Left forelimb (tissue), 1 donor: ENCODE measurements at places on chromosomes 1 and 21.

- DNase-seq: no peak
Measured at GRCh38 chr21:38438462-38438893, 59.8 kb downstream of the ERG start.

- DNase-seq: no peak
Measured at GRCh38 chr1:62903982-62904855, 120.3 kb downstream of the ATG4C start.

DNA sequence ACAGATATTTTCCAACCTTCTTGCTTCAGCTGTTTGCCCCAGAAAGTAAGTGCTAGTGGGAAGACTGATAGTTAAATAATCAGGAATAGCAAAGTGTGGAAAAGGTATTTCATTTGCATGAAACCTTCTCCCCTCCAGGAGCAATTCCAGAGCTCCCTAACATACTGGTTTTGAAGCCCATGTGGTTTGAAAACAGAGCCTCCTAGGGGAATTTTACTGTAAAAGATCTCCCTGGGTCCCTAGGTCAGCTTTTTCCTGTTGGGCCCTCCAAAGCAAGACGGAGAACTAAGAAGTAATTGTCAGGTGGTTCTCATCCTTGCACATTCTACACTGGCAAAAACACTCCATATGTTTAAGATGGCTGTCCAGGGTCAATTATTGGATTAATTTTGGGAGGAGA is 218.7 kb upstream of the FOXD3 start:
- no peak for DNase-seq

GRCh38 chr1:208007319-208007937 is 96.5 kb upstream of the CD34 start:
- DNase-seq: no peak

GRCh38 chr1:150626150-150626549 is 3.3 kb downstream of the ENSA start:
- no peak for DNase-seq

- DNase-seq: no peak
Measured at GRCh38 chr1:204368996-204369726, 9.4 kb upstream of the PLEKHA6 start.

DNA sequence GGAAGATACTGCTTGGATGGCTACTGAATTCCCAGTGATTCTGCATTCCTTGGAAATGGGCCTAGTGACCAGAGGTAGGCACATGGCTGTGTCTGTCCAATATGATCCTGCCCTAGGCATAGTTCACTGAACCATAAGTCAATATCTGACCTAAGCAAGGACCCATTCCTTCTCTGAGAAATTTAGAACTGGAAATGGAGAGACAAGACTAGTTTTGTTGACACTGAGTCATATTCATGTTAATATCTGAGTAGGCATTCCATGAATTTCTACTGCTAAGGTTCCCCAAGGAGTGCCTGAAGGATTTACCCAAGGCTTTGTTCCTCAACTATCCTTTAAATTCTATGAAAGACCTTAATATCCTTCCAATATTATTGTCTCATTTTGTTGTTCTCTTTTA is 329.8 kb upstream of the BEND5 start:
- no peak for DNase-seq

DNA sequence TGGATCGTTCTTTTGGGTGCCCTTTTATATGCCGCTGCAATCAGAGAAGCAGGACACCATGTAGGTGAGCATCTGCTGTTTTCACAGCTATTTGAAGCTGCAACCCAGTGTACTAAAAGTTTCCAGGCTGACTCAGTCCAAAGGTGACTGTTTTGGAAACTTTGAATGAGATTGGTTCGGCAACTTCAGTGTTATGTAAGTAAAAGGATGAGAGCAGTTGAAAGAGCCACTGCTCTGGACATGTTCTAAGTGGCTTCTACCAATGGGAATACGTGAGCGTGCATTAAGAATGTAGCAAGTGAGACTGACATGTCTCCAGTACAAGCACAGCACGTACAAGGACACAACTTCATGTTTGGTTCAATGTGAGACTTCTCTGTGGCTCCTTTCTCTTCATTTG is 55.6 kb downstream of the DDR2 start:
- no peak for DNase-seq

DNA sequence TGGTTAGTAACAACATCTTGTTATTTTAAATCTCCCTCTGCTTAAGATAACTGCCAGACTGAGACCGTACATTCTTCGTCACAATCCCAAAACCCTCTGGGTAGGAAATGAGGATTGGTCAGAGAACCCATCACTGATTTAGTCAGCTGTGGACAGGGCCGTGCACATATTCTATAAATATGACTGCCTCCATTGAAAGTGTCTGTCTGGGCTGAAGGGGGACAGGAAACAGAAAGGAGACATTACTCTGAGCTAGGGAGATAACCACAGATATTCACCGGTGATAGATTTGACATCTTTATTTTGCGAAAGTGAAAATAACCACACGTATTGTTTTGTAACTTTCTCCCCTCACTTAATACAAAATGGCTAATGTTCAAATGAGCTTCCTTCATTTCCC is 36.9 kb upstream of the ST6GALNAC5 start:
- no peak for DNase-seq

GRCh38 chr1:154607106-154607608 is 829 bp downstream of the ADAR start:
- DNase-seq: no peak

- DNase-seq: peak; percentile 85
Measured at GRCh38 chr1:59393211-59394180, 96.6 kb downstream of the FGGY start.

GRCh38 chr1:184156521-184157393 is 105.2 kb downstream of the TSEN15 start:
- DNase-seq: no peak

DNA sequence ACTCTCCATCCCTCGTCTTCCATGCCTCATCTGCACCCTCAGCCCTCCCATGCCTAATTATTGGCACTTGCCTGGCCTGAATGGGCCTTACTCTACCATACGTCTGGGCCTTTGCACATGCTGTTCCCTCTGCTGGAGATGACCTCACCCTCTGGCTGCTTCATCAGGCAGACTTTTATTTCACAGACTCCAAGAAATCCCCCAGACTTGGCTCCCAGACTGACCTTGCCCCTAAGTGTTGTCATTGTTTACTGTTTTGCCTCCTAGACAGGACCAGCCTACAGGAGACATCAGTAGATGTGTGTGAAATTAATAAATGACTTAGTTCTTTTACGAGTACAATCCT is 5.2 kb upstream of the AHDC1 start:
- no peak for DNase-seq
